Naive thymus-derived CD4-positive, alpha-beta T cell (primary cell): ENCODE measurements at places on chromosomes 12 and 14. TPM values are rescaled to one million over a fixed set of nuclear protein-coding genes. Genes with fewer than 3 reads are reported as not detected.

DNA sequence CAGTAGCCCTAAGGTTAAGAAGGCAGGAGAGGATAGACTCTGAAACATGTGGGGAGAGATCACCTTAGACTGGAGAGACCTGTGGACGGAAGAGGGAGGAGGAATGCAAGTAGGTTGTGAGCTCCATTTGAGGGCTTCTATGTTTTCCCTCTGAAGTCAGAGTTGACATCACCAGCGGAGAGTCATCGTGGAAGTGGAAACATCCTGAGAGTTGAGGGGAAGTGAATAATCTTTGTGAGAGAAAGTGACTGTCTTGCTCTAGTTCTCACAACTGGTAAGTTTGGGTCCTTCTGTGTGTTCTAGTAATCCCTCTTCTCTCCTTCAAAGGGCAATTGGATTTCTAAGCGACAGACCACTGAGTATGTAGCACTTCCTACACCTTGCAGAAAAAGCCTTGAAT, 103.6 kb upstream of the CCND2 start:
- H3K4me3 ChIP-seq = no peak overlapping the region
- H3K27ac ChIP-seq = no peak overlapping the region
- H3K36me3 ChIP-seq = no peaks in the 10 kb centered on the region
- DNase-seq = no peak
- H3K4me1 ChIP-seq = peaks cover 4% of the 10 kb centered on the region
- H3K27me3 ChIP-seq = no peaks in the 10 kb centered on the region

DNA sequence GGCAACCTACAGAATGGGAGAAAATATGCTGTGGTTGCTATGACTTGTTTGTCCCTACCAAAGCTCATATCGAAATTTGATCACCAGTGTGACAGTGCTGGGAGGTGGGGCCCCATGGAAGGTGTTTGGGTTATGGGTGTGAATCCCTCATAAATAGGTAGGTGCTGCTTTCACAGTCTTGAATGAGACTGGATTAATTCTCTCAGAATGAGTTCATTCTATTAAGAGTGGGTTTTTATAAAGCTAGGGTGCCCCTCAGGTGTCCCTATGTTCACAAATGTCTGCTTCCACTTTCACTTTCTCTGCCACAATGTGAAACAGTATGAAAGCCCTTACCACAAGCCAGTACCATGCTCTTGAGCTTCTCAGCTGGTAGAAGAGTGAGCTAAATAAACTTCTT, 133.5 kb downstream of the CPNE8 start:
- peak overlapping the region; percentile 40 for H3K27ac ChIP-seq
- no peak for DNase-seq
- H3K36me3 ChIP-seq = no peaks in the 10 kb centered on the region
- peak overlapping the region; percentile 37 for H3K4me3 ChIP-seq
- H3K27me3 ChIP-seq = no peaks in the 10 kb centered on the region

GRCh38 chr14:70770490-70770889, 38.8 kb downstream of the MAP3K9 start:
- DNase-seq = no peak
- H3K27ac ChIP-seq = no peak overlapping the region
- no peaks in the 10 kb centered on the region for H3K27me3 ChIP-seq
- no peak overlapping the region for H3K4me3 ChIP-seq
- H3K36me3 ChIP-seq = no peaks in the 10 kb centered on the region

DNA sequence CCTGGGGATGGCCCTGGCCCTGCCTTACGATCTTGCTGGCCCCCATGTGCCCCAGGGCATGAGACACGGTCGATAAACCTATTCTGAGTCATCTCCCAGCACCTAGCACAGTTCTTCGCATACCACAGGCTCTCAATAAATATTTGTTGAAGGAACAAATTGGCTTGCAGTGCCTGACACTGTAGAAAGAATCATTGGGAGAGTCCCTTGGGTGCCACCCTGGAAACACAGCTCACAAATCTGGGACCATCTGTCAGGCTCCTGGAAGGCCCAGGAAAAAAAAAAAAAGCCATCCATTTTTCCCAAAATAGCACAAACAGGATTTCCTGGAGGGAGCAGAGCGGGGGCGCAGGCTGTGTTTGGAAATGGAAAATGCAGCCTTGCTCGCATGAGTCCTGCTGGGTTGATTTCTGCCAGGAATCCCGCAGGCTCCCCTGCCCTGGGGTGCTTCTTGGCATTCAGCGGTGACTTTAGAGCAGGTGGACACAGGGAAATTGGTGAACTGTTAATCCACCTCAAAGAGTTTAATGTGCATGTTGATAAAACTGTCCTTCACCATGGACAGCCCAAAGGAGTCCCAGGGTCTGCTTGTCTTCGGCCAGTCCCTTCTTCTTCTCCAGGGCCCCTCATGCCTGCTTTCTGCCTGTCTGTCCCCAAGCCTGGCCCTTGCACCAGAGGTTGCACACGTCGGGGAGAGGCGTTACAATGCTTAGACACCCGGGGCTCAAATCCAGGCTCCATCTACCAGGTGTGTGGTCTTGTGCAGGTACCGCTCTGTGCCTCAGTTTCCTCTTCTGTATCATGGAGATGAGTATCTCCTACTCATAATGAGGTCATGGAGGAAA, 106.1 kb upstream of the RFLNA start:
- H3K27me3 ChIP-seq = no peaks in the 10 kb centered on the region
- no peaks in the 10 kb centered on the region for H3K36me3 ChIP-seq
- H3K4me1 ChIP-seq = no peaks in the 10 kb centered on the region
- H3K27ac ChIP-seq = no peak overlapping the region

- H3K4me3 ChIP-seq = no peak overlapping the region
- no peak overlapping the region for H3K27ac ChIP-seq
- H3K36me3 ChIP-seq = no peaks in the 10 kb centered on the region
- no peaks in the 10 kb centered on the region for H3K4me1 ChIP-seq
These were observed 120.7 kb upstream of the PTPRB start for GRCh38 chr12:70757830-70758493.

DNA sequence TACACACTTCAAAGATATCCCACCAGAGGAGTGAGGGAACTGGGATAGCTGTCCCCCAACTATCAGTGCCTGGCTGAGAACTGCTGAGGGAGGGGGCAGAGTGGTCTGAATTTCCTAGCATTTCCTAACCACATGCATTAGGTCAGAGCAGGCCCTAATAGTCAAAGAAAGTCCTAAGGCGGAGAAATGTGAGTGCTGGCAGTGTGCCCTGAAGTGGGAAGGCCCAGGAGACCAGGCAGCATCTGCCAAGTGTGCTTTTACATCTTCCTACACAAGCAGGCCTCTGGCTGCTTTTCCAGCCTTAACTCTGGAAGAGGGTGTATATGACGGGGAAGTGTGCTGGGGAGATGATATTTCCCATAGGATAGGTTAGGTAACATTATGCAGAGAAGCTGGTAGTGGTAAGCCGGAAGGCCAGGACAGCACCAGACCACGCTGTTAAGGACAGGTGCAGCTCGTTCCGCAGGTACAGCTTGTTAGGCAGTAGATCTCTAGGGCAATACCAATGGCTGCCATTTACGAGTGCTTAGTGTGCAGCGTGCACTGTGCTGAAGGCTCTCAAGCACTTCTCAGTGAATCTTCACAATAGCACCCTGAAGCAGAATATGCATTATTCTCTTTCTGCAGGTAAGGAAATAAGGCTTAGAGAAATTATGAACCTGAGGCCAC, 9.1 kb upstream of the CCDC198 start:
- H3K27ac ChIP-seq = no peak overlapping the region
- no peak overlapping the region for H3K4me3 ChIP-seq
- no peaks in the 10 kb centered on the region for H3K27me3 ChIP-seq
- H3K4me1 ChIP-seq = no peaks in the 10 kb centered on the region

DNA sequence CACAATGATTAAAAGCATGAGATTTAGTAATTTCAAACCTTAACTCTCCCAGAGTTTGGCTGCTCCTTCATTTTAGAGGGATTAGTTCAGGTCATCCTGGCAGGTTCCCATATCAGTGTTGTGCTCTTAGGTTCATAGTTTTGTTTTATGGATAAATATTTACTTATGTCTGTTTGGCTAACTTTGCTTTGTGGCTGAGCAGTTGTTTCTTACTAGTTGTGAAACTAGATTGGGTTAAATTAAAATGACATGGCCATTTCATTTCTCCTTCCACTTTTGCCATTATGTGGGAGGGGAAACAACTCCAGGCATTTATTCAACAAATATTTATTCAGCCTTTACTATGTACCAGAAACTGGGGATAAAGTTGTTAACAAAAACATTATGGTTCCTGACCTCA, 158.8 kb downstream of the TMTC3 start:
- H3K27me3 ChIP-seq = no peaks in the 10 kb centered on the region
- DNase-seq = no peak
- H3K36me3 ChIP-seq = no peaks in the 10 kb centered on the region
- no peaks in the 10 kb centered on the region for H3K4me1 ChIP-seq

DNA sequence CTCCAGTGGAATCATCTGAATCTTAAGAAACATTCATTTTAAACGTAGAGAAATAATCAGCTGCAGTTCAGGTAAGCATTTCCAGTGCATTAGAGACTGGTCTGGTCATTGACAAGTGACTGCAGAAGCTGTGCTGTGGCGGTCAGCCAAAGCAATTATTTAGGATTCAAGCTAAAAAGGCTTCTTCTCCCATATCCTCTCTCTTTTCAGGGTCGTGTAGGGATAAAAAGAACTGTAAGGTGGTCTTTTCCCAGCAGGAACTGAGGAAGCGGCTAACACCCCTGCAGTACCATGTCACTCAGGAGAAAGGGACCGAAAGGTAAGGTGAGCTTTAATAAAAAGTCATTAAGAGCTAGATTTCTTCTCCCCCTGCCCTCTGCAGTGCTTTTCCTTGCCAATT, 48.1 kb downstream of the MSRB3 start:
- H3K27me3 ChIP-seq = no peaks in the 10 kb centered on the region
- no peak for DNase-seq
- no peak overlapping the region for H3K4me3 ChIP-seq
- H3K27ac ChIP-seq = no peak overlapping the region
- no peaks in the 10 kb centered on the region for H3K4me1 ChIP-seq
- no peaks in the 10 kb centered on the region for H3K36me3 ChIP-seq

GRCh38 chr12:64806593-64807460, 17.6 kb upstream of the TBC1D30 start:
- H3K4me1 ChIP-seq = no peaks in the 10 kb centered on the region
- no peak overlapping the region for H3K27ac ChIP-seq
- DNase-seq = no peak
- no peak overlapping the region for H3K4me3 ChIP-seq
- no peaks in the 10 kb centered on the region for H3K27me3 ChIP-seq

DNA sequence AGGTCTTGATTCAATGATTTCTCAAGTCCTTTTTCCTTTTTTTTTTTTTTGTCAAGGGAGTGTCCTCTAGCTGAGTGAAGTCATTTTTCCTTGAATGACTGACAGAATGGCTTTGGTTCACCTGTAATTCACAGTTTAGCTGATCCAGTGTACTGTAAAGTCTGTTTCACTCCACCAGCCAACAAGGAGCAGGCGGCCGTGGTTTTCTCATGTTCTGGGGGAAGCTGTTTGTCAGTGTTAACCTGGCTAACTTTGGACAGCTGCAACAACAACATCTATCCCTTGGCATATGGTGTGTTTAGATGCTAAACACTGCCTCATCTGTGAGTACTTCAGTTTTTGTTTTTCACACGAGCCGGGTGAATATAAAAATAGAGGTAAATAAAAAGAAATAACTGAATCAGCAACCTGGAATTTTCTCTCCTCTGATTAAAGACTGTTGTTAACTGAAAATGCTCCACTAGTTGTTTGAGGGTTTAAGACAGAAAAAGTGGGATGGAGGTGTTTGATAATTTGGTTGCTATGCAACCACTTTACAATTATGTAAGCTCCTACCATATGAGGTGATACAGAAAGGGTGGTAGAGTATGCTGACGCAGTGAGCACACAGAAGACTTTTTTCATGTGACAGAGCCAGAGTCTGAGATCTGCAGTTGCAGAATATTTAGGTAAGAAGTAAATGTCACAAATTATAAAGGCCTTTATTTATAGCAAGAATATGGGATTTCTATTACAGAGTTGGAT, 50.3 kb upstream of the SLC2A13 start:
- H3K36me3 ChIP-seq = no peaks in the 10 kb centered on the region
- no peak overlapping the region for H3K4me3 ChIP-seq
- H3K27me3 ChIP-seq = no peaks in the 10 kb centered on the region
- no peak for DNase-seq

DNA sequence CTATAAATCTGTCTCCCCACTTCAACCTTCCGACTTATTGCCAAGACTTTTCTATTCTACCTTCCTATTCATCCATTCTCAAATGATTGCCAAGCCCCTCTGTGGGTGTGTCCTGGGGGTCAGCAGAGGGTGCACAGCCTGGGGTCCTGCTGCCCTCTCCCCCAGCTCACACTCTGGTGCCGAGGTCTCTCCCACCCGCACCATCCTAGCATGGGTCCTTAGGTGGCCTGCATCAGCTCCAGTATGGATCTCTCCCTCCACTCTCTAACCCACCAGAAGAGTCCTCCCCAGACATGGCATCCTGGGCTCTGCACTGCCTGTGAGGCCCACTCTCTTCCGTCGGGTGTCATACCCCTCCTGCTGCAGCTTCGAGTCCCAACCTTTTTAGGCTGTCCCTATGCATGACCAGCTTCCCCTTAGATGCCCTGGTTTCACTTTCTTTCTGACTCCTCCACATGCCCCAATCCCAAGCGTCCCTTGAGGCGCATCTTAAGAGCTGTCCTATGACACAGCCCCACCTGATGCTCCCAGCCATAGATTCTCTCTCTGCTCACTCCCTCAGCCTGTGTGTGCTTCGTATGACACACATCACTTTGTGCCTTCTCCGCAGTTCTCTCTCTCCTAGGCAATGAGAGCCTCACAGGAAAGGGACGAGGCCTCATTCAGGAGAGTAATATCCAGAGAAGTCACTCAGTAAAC, 43.9 kb downstream of the GIT2 start:
- H3K4me1 ChIP-seq = no peaks in the 10 kb centered on the region
- DNase-seq = no peak
- H3K4me3 ChIP-seq = no peak overlapping the region

GRCh38 chr12:10720974-10721650, 2.0 kb downstream of the YBX3 start:
- H3K4me3 ChIP-seq = peak overlapping the region; percentile 83
- DNase-seq = no peak
- no peaks in the 10 kb centered on the region for H3K36me3 ChIP-seq
- no peak overlapping the region for H3K27ac ChIP-seq

DNA sequence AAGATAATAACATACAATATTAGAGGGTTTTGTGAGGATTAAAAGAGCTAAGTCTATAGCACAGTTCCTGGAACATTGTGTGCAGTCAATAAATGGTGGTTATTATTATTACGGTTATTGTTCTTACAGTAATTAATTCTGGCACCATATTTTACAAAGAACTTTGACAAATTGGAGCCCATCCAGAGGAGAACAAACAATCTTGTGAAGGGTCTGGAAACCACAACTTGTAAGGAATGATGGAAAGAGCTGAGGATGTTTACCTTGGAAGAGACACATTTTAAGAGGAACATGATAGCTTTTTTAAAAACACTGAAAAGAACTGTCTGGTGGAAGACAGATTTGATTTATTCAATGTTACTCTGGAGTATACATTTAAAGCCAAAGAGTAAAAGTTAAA, 150.5 kb upstream of the KRR1 start:
- DNase-seq = no peak
- no peaks in the 10 kb centered on the region for H3K36me3 ChIP-seq
- H3K27ac ChIP-seq = no peak overlapping the region
- H3K27me3 ChIP-seq = no peaks in the 10 kb centered on the region

The SLC7A7 gene
- 1.1 TPM for polyA plus RNA-seq

The OR4K17 gene
- polyA plus RNA-seq = not detected

The SERPINA5 gene
- not detected for polyA plus RNA-seq

The CTSG gene
- not detected for polyA plus RNA-seq

The OR4E2 gene
- polyA plus RNA-seq = not detected

The CCDC175 gene
- not detected for polyA plus RNA-seq

The IQSEC3 gene
- not detected for polyA plus RNA-seq

The RHNO1 gene
- 53.6 TPM for polyA plus RNA-seq

The RAP1B gene
- polyA plus RNA-seq = 482 TPM
